ENCODE measurements at places on chromosomes 12 and 14. TPM values are rescaled to one million over a fixed set of nuclear protein-coding genes. Genes with fewer than 3 reads are reported as not detected.

GRCh38 chr12:108104657-108105056, 24.4 kb upstream of the WSCD2 start:
- H3K4me3 ChIP-seq = no peak overlapping the region
- no peak overlapping the region for H3K27ac ChIP-seq
- DNase-seq = no peak

DNA sequence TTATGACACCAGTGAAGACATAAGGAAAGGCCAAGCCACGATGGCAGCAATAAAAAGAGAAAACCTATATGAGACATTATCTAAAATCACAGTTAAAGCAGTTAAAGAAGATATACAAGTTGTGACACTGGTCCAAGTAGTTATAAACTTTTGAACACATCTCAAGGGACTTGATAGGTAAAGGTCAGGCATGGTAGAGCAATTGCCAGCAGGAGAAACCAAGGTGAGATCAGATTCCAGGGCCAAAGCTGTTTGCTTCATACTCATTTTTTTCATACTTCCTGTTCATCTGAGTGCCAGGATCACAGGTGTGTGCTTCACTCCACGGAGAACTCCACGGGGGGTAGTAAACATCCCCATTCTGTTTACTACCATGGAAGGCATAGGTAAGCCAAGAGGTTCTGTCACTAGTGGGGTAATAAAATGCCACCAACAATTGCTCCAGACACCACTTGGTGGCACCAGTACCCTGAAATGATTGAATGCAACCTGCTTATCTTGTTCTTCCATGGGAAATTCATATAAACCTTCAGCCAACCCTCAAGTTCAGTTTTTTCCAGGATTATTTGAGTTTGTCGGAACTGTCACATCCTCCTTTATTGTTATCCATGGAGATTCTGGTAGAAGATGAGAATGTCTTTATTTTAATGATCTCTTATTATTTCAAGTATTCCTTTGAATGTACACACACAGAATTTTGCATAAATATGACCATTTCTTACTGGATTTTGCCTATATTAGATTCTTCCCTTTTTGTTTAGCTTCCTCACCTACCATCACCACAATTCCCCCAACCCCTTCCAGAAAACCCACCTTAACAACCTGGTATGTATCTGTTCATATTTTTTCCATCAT, 59.2 kb upstream of the TSPAN8 start:
- peaks cover 3% of the 10 kb centered on the region for H3K4me1 ChIP-seq
- no peaks in the 10 kb centered on the region for H3K27me3 ChIP-seq
- DNase-seq = peak; percentile 47
- H3K4me3 ChIP-seq = no peak overlapping the region
- no peak overlapping the region for H3K27ac ChIP-seq

DNA sequence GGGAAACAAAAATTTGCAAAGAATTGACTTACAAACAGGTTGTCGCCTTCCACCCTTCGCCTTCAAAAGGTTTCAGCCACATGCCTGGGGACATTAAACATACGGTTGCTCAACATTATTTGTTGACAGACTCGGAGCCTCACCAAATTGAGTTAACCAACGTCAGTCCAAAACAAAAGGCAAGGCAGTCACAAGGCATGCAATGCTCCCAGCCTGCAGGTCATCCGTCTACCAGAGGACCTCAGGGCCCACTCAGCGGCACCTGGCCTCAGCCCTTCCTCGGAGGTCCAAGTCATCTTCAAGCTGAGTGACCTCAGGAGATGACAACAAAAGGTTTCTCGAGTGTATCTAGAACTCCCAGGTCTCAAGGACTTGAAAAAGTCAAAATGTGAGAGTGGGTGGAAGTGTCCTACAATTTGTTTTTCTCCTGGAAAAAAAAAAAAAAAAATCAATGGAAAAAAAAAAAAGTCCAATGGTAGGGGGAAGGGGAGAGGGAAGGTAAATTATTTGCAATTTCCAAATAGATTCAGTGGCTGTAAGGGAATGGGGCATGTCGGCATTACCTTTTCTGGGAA, 64.3 kb downstream of the KDM2B start:
- no peak for DNase-seq
- no peak overlapping the region for H3K4me3 ChIP-seq
- H3K36me3 ChIP-seq = peaks cover 40% of the 10 kb centered on the region
- no peak overlapping the region for H3K27ac ChIP-seq
- no peaks in the 10 kb centered on the region for H3K4me1 ChIP-seq

DNA sequence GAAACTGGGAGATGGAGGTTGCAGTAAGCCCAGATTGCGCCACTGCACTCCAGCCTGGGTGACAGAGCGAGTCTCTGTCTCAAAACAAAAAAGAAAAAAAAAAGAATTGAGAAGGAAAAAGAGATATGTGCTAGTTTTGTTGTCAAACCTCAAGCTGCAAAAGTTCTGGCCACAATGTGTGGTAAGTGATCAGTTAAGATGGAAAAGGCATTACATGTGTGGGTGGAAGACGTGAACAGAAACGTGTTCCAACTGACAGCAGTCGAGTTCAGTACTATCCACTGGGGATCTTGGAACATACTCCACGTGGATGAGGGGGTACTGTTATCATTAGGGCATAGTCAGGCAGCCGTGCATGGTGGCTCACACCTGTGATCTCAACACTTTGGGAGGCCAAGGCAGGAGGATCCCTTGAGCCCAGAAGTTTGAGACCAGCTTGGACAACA, 17.3 kb downstream of the GPR68 start:
- peaks cover 12% of the 10 kb centered on the region for H3K36me3 ChIP-seq
- DNase-seq = no peak
- H3K27ac ChIP-seq = no peak overlapping the region
- peaks cover 4% of the 10 kb centered on the region for H3K4me1 ChIP-seq
- H3K27me3 ChIP-seq = no peaks in the 10 kb centered on the region

DNA sequence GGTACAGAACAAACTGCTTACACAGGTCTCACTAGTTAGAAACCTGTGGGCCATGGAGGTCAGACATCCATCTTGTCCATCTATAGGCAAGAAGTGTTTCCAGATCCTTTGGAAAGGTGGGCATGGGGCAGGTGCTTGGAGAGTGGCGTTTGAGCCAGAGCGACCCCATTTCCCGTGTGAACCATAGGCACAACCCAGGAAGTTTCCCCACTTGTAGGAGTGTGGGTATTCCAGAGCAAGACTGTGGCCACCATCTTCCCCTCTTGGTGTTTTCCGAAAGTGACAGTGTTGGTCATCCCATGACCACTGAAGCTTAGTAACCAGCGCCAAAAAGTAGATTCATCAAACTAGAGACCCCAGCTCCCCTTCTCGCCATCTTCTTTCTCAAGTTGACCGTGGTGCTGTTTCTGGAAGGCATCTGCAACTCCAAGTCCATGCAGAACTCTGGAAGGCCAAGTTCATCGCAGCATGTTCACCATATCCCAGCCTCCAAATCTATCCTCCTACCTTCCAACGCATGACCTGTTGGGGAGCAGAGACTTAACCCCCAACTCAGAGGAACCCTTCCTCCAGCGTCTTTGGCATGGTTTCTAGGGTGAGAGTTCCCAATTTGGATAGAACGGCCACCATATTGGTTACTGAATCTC, 19.7 kb downstream of the PHETA1 start:
- no peaks in the 10 kb centered on the region for H3K4me1 ChIP-seq
- no peaks in the 10 kb centered on the region for H3K27me3 ChIP-seq
- no peak overlapping the region for H3K4me3 ChIP-seq
- peaks cover 22% of the 10 kb centered on the region for H3K36me3 ChIP-seq
- DNase-seq = no peak

GRCh38 chr12:131197490-131197889, 243.8 kb downstream of the ADGRD1 start:
- DNase-seq = no peak
- no peak overlapping the region for H3K27ac ChIP-seq
- no peaks in the 10 kb centered on the region for H3K36me3 ChIP-seq
- H3K4me3 ChIP-seq = no peak overlapping the region
- H3K4me1 ChIP-seq = no peaks in the 10 kb centered on the region

GRCh38 chr14:33647385-33647786, 303.5 kb downstream of the EGLN3 start:
- H3K27ac ChIP-seq = no peak overlapping the region
- no peaks in the 10 kb centered on the region for H3K27me3 ChIP-seq
- peaks cover 3% of the 10 kb centered on the region for H3K4me1 ChIP-seq
- DNase-seq = no peak
- no peaks in the 10 kb centered on the region for H3K36me3 ChIP-seq

GRCh38 chr14:90630171-90630806, 185.9 kb downstream of the TTC7B start:
- no peak overlapping the region for H3K27ac ChIP-seq
- H3K36me3 ChIP-seq = no peaks in the 10 kb centered on the region
- DNase-seq = no peak
- no peak overlapping the region for H3K4me3 ChIP-seq
- no peaks in the 10 kb centered on the region for H3K27me3 ChIP-seq

DNA sequence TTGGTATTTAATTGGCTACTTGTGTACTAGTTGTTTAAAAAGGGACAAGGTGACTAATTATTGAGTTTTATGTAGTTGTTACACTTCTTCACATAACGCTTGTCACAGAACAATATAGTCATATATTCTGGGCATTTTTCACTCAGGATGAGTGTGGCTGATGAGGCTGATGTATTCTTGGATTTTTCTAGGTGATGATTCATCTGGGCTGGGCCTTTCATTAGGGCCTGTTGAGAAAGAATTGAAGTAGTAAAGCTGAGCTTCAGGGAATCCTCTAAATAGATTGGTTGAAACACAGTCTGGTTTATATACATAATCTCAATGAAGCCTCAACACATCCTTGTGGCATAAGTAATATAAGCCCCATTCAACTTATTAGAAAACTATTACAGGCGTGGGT, 445.7 kb downstream of the DAD1 start:
- H3K4me1 ChIP-seq = no peaks in the 10 kb centered on the region
- H3K27me3 ChIP-seq = no peaks in the 10 kb centered on the region
- DNase-seq = no peak

The KLRK1 gene
- not detected for total RNA-seq

The NANOG gene
- 211 TPM for total RNA-seq

The SIRT4 gene
- total RNA-seq = 2.1 TPM

The RND1 gene
- 9.5 TPM for total RNA-seq

The CHGA gene
- 7.8 TPM for total RNA-seq

The B4GALNT3 gene
- total RNA-seq = 23.3 TPM
